ENCODE measurements at places on chromosomes 1 and 21.
A peak's percentile ranks its signal among the peaks of the same experiment; 100 is the strongest.

DNA sequence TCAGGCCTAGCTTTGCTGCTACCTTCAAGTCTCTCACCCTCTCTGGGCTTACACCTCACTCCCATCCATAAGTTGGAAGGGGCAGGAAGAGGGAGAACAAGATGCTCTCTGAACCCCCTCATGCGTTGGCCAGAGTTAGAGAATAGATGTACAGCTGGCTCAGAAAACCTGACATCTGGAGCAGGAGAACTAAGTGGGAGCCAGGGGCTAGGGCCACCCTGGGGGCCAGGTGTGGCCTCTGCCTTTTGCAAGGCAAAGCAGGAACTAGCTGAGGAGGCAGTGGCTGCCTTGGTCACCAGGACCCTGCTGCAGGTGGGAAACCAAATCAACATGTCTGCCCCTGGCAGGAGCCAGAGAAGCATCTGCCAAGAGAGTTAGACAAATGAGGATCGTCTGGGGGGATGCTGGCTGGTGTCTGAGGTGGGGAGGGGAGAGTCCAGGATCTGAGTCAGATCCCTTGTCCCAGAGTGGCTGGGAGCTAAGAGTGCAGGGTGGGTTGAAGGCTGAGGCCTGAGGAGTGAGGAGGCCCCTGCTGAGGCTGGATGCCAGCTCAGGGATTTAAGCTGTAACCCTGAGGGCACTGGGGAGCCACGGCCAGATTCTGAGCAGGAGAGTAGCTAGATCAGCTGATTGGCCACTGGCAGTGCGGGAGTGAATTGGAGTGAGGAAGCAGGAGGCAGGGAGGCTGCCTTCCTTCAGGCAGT lies 115.0 kb downstream of the EPHB2 start:
- DNase-seq, result no peak

- DNase-seq, result no peak
Measured at GRCh38 chr1:60763741-60764140, 318.6 kb upstream of the NFIA start.

DNA sequence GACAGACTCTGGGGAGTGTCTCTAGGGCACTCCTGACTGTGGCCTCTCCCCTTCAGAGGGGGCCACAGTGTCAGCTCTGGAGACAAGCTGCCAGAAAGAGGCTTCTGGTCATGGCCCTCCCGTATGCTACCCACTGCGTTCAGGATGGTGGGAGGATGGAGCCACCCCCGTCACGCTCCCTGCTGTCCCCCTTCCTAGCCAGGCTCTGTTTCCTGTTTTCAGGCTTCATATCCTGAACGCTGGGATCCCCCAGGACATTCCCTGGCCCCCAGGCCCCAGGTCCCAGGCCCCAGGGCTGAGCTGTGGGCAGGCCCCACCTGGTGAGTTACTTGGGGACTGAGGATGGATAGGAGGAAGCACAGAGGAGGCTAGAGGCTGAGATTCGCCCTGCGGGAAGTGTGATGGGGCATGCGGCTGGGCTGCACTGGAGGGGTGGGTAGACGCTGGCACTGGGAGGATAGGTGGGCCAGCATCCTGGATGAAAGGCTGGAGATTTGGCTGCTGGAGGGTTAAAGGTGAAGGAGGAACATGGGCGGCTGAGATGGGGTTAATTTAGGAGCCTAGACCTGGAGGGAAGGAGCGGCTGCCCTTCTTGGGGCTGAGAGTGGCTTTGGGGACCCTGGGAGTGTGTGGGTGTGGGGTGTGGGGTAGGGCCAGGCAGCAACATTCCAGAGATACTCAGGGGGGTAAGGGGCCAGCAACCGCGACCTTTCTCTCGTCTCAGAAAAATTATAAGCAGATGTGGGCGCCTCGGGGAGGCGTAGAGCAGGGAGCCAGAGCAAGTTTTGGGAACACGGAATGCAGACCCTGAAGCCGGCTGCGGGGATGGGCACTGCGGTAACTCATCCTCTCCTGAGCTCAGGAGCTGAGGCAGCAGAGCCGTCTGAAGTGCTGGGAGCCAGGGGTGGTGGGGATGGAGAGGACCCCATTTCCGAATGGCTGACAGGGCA lies 8.7 kb downstream of the PEAR1 start:
- DNase-seq, result no peak

GRCh38 chr1:240337781-240338180 lies 246.1 kb downstream of the FMN2 start:
- DNase-seq, result no peak

GRCh38 chr1:166383635-166384346 lies 217.0 kb upstream of the FAM78B start:
- DNase-seq, result peak; percentile 5

GRCh38 chr1:245807306-245807705 lies 652.5 kb downstream of the KIF26B start:
- DNase-seq, result peak; percentile 35

DNA sequence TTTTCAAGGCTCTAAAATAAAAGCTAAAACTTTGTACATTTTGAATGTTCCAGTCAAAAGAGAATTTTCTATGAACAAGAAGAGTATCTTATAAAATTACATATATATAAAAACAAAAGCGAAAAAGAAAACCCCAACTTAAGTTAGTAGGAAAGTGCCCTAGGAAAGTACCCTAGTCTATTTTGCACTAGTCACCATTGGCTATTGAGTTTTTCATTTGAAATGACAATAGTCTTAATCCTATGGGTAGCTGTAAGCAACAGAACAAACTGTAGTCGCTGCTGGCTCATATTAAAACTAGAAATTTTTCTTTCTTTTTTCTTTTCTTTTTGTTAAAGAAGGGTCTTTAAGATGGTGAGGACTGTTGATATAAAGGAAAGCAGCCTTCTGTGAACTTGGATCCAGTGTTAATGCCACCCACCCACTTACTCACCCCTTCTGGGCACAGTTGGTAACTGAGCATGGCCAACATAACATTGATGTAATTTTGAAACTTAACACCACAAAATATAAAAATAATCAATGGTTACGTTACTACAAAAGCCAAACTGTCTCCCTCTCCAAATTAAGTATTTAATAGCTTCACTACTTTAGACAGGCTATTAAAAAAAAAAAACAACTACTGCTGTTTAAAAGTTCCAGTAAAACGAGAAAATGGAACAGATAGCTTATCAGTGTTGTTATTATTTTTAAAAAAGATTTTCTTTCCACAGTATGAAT lies 177.0 kb downstream of the EIF4G3 start:
- DNase-seq, result no peak

GRCh38 chr1:58727364-58727763 lies 27.5 kb upstream of the MYSM1 start:
- DNase-seq, result peak; percentile 38

GRCh38 chr1:95249916-95250315 lies 15.9 kb downstream of the RWDD3 start:
- DNase-seq, result no peak

DNA sequence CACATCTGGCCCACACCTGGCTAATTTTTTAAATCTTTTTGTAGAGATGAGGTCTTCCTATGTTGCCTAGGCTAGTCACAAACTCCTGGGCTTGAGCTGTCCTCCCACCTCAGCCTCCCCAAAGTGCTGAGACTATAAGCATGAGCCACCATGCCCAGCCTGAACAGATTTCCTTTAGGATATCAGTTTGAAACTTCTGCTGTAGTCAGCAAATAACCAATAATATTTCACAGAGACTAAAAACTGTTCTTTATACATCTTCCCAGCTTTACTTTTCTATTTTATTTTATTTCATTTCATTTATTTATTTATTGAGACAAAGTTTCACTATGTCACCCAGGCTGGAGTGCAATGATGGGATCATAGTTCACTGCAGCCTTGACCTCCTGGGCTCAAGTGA lies 29.9 kb upstream of the TEKT2 start:
- no peak for DNase-seq

- DNase-seq, result no peak
Measured at GRCh38 chr1:234882898-234883297, 245.7 kb downstream of the TOMM20 start.

DNA sequence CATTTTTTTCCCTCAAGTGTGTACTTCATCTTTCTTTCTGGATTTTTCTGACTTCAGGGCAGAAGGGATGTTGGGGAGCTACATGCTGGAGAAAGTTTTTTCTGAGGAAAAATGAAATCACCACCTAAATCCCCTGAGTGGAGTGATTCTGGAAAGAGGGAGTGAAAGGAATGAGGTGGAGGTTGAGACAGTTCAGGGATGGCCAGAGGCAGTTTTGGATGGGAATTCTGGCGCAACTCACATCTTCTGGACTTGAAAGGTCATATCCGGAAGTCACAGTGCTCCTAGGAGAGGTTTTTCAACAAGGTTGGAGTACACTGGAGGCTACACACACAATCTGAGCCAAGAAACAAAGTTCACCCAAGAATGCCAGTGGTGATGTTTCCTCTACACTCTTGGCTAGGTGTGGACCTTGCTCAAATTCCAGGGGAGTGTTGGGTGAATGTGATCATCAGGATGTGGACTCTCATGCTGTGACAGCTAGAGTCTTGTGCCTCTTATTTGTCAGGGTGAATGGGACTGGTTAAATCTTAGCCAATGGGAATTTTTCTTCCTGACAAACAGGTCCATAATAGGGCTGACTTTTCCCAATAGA lies 161.5 kb downstream of the HLX start:
- no peak for DNase-seq

DNA sequence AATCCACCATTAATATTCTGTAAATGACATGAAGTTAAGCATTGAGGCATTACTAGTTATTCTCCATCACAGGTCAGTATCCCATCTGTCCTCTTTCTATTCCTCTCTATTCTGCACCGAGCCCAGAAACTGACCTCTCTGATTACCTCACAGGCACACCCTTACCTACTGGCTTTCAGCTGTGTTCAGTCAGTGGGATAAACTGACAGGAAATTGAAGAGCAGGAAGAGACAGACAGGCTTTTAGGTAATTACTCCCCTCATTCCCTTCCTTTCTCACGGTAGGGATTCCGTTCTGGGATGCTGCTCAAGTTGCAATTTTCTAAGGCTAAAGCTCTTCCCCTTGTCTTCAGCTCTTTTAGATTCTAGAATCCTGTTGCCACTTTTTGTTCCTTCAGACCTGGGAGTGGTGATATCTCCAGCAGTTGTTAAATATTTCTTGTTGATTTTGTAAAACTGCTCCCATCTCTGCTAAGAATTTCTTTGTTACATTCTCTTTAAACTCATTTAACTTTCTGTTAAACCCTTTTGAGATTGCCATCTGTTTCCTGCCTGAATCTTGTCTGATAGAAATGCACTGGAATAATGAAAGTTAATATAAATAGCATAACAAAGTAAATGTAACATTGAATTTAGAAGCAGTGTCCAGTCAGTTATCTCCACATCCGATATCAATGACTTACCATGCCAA lies 1063.4 kb downstream of the PLA2G4A start:
- DNase-seq, result no peak

- DNase-seq, result no peak
Measured at GRCh38 chr1:927234-927633, 3.5 kb downstream of the SAMD11 start.

DNA sequence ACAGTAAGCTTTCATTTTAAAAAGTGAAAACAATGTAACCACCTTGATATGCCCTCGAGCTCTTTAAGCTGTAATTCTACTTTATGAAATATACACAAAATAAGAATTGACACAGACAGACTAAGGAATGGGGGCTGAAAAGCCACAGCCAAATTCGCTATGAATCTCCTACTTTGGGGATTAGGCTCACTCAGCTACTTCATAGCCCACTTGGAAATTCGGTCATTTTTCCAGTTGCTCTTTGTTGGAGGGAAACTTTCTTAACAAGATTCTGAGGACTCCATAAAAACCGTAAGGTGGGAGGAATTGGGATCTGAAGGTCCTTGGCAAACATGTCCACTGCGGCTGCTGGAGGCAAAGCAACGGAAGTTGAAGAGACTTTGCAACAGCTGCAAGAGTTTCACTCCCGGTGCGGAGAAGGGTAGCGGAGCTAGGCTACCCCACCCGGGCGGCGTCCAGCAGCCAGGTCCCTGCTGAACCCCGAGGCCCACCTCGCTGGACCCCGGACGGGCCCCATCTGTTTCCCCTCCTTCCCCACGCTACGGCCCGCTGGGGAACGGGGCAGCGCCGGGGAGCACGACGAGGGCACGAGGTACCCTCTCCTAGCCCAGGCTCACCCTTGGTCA lies 634 bp downstream of the MYCBP start:
- DNase-seq, result peak; percentile 56

DNA sequence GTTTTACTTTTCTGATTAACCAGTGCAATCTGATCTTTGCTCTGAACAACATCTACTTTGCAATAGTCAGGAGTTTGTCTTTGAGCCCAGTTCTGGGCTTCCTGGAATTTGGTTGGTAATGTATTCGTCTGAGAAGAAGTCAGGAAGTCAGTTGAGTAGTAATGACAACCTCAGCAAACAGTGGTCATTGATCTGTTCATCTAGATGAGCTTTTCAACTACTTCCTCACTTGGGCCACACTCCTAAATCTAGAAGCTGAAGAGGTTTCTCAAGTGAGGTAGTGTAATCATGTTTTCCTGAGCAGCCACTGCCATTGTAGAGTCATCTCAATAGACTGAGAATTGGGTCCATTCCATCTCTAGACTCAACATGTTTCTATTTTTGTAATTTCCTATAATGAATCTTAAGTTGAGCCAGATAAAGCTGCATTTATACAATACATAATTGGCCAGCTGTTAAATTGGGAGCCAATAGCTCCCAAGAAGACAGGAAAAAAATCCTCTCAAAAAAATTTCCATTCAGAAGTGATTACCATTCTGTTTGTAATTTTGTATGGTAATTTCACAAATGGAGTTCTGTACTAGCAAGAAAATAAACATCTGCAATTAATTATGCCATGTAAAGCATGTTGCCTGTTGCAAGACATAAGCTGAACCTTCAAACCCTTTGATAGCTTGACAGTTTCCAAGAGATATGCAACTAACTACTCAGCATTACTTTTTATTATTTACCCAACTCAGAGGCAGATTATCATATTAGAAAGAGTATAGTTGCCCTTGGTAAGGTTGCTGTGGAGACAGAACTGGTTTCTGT lies 49.6 kb downstream of the WDR64 start:
- DNase-seq, result no peak

- no peak for DNase-seq
Measured at GRCh38 chr1:212680680-212681389, 18.8 kb downstream of the BATF3 start.

DNA sequence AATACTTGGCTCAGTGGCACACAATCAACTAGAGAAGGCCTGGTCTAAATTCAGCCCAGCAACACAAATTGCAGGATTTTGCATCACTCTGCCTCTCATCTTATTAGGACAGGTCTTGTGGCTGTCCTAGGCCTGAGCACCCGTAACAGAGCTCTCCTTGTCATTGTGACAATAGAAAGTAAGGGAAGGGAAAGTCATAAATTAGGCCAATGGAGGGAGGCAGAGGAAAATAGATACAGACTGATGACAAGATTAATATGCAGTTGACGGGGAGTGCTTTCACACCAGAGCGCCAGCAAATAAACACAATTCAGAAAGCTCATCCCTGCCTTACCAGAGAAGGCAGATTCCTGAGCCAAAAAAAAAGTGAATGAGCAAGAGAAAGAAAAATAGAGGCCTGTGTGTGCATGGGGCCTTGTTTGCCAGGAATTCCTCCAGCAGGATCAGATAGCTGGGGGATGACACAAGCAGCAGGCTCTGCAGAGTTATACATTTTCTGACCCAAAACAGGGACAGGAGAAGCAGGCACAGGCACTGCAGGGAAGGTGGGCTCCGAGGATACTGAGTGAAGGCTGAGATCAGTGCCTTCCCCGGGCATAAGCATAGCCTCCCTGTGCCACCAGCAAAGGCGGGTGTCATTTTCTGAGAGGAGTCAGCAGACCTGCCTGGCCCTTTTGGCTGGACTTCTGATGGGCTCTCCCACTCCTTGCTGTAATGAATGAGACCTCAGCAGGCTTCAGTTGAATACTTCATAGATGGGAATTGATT lies 110.0 kb upstream of the SPAG17 start:
- DNase-seq, result no peak
